ENCODE measurements at places on chromosomes 2 and 18.

DNA sequence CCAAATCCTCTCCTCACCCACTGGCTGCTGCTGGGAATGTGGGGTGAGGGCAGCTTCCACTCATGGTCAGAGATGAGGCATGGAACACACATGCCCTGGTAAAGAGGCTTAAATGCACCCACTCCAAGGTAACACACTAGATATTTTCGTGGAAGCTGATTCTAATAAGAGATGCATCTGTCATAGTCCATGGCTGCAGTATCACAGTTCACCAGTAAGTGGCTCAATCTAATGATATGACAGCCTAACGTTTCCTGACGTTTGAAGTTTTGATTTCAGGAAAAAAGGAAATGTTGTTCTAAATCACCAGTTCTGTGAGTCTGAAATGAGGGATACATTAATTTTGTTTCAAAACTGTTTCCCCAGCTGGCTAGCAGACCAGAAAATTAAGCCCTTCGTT is 38.2 kb downstream of the LCT start:
- DNase-seq, result no peak

DNA sequence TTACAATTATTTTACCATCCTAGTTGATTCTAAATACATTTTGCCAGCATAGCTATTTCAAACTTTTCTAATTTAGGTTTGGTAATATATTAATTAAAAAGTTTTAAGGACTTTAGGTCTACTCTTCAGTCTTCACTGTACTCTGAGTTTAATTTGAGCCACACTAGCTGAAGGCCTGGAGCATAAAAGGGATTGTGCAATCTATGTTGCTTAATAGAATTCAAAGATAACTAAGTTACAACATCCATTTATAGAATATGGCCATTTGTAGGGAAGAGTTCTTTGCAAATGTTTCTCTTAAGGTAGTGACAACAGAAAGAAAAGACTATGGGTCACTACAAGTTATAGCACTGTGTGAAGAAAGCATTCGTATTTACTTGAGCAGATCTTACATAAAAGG is 702.2 kb upstream of the NRXN1 start:
- no peak for DNase-seq

DNA sequence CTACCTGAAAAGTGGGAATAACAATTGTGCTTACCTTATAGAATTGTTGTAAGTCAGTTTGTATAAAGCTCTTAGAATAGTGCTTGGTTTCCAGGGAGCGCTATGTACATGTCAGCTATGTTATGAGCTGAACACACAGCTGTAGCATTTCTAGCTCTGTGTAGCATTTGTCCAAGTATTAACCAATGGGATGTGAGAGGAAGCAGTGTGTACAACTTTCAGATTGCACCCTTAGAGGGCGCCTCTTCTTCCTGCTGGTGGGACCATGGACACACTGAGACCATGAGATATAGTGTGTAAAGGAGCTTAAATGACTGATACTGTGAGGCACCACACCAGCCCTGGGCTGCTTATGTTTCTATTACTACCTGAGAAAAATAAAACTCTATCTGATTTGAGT is 380.2 kb downstream of the LNPK start:
- no peak for DNase-seq

- peak; percentile 35 for DNase-seq
Measured at GRCh38 chr2:64831134-64831976, 157.8 kb upstream of the SLC1A4 start.

DNA sequence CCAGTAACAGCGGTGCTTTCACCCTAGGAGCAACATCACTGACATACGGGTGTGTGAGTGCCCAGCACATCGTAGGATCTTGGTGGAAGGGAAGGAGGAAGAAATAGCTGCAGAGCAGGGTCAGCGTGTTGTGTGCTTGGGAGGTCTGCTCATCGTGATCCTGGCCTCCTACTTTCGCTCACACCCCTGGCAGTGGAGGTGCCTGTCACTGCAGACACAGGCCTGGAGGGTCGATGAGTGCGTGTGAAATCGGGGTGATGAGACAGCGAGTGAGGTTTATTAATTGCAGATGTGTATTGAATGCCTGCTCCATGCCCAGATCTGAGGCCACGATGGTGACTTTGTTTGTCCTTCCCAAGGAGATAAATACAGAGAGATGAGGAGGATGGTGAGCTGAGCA is 126.1 kb downstream of the NCK2 start:
- DNase-seq, result no peak

DNA sequence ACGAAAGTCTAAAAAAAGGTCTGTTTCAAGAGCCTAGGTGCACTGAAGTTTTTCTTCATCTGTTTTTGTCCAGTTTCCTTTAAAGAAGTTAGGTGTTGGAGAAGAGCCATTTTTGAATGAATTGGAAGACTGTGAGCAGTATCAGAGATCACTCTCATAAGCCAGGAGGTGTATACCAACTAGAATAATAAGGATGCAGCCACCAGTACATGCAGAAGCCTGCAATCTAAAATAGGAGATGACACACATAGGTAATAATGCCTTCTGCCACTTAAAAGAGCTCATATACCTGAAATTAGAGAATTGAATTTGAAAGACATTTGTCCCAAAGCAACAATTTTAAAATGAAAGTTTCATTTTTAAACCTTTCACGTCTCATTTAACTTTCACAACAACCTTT is 81.7 kb downstream of the RBMS1 start:
- no peak for DNase-seq

DNA sequence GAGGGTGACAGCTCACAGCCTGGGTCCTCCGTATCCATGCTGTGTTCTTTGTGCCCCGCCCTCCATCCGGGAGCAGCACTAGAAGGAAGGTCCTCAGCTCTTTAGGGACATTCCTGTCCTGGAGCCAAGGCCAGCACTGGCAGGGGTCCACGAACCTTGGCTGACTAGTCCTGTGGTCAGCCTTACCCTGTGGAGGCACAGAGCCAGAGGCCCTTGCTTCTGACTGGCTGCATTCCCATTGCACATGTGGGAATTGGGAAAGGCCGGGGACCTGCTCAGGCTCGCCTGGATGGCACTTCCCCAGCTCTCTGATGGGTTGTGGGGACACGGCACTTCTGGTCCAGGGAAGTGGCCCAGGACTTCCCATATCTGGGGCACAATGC is 24.9 kb upstream of the RHOB start:
- peak; percentile 21 for DNase-seq

DNA sequence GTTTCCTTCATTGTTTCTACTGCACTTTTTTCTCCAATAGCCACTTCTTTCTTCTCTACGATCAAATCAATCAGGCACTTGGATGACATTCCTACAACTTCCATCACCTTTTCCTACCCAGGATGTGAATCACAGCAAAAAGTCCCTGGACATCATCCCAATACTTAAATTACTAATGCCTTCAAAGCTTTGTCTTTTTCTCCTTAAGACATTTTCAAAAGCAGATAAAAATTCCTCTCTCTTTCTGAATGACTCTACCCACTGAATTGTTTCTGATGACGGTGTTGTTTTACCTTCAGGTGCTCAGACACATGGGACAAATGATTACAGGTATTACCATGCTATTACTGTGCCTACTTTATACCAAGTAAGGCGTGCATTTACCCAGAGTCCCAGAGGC is 500.9 kb downstream of the FBXO15 start:
- DNase-seq, result no peak

DNA sequence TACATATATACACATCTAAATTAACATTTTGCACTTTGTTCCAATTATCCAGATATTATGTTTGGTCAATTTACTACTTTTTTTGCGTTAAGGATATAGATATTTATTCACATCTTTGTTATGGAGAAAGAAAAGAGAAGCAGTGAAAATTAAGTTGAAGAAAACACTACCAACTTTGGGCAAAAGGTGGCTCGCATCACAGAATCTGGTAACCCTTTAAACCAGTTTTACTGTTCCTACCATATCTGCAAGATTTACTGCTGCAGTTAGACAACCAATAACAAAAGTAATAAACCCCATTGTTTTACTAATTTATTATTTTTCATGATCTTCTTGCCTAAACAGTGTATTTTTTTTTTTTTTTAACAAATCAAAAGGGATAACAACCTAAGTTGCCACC is 53.6 kb downstream of the SMAD2 start:
- no peak for DNase-seq

- DNase-seq, result no peak
Measured at GRCh38 chr2:23595601-23596251, 210.7 kb downstream of the KLHL29 start.

DNA sequence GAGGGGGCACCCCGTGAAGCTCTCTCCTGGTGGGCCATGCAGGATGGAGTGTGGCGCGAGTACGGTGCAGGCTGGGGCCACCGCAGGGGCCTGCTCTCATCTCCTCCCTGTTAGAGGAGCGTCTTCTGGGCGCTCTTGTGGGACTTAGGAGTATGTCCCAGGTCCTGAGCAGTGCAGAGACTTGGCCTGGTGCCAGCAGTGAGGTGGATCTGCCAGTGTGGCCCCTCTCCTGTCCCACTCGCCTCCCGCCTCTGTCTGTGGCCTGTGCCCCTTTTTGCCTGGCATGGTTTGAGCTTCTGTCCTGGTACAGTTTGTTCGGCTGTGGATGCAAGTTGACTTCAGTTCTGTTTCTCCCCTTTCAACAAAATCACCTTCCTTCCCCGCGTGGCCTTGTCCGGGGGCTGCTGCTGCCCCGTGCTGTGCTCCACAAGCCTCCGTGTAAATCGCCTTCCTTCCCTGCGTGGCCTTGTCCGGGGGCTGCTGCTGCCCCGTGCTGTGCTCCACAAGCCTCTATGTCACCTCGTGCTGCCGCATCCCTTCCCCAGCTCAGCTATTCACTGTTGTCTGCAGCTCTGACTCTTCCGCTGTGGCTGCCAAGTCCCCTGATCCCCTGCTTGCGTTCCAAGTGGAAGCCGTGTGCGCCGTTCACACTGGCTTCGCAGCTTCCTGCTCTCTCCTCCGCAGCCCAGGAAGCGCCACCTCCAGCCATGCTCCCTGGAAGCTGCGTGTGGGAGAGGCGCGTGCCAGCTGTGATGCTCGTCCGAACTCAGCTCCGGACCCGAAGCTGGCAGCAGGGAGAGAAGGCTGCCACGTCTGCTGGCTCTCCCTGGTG is 13.7 kb downstream of the LDLRAD4 start:
- DNase-seq, result no peak

GRCh38 chr2:70560040-70560439 is 6.4 kb upstream of the TGFA start:
- no peak for DNase-seq

DNA sequence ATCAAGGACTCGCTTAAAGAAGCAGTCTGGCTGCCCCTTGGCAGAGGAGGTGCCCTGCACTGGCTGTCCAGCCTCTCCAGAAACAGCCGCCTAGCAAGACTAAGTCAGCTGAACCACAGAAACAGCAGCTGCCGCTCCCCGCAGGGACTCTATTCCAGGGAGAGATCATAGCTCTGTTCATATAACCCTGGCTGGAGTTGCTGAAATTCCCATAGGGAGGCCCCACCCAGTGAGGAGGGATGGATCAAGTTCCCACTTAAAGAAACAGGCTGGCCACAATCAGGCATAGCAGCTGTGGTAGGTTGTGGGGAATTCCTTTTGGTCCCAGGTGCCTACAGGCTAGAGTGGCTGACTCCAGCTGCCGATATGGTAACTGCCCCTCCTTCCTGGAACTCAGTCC is 74.2 kb upstream of the MC4R start:
- DNase-seq, result no peak

GRCh38 chr2:320561-320960 is 32.7 kb upstream of the ALKAL2 start:
- DNase-seq, result no peak

DNA sequence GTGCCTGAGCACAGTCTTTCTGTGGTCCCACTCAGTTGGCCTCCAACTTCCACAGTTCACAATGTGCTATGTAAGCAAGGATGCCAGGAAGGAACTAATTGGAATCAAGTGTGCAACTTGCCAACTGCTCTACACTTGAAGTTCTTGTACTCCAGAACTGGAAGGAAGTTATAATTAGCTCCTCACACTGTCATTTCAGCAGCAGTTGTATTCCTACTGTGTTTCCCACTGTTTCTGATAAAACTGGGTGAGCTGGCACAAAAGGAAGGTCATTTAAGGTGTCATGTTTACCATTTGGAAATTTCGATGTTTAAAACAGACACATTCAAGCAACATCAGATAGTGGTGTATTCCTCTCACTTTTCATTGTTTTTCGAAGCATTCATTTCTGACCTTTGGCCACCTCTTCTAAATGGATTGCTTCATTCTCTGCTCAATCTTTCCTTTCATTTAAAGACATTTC is 84.2 kb downstream of the ANTXR1 start:
- DNase-seq, result no peak

DNA sequence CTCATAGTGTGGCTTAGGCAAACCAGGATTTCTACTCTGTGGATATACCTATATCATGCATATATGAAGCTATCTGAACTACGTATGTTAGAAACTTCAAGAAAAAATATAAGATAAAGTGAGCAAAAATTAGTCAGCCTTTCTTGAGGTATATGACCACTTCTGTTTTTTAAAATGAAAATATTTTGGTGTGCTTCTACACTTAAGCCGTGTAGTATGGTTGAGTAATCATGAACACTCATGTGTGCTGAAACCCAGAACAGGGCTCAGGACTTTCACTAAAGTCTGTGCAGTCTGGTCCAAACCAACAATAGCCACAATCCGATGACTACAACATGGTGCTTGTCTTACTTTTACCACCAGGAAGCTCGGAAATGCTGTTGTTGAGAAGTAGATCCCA is 48.9 kb upstream of the TMEM177 start:
- DNase-seq, result no peak

GRCh38 chr18:23211146-23211545 is 75.9 kb downstream of the CABLES1 start:
- no peak for DNase-seq

- no peak for DNase-seq
Measured at GRCh38 chr2:138364554-138365162, 136.9 kb upstream of the SPOPL start.

- DNase-seq, result no peak
Measured at GRCh38 chr18:79911344-79912270, 39.8 kb downstream of the SLC66A2 start.

DNA sequence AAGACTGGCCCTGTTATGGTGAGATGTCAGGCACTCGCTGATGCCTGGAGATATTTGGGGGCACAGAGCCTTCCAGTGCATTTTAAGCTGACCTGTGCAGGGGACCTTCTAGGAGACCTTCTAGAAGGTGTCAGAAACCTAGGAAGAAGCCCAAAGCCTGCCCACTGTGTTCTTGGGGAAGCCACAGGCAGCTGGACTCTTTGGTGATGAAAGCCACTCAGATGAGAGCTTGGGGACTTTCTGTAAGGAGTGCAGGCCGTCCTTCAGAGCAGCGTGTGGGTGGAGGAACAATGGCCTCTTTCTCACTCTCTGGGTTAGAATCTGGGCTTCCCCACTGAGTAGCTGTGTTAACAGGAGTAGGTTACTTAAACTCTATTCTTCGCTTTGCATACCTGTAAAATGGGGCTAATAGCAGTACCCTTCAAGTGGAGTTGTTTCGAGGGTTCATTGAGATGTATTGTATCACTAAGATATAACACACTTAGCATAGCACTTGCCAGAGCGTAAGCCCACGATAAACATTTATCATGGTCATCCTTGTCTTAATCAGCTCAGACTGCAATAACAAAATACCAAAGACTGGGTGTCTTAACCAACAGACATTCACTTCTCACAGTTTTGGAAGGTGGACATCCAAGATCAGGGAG is 322.3 kb upstream of the EPAS1 start:
- DNase-seq, result no peak

GRCh38 chr18:76672627-76673026 is 149.7 kb upstream of the ZNF236 start:
- DNase-seq, result no peak

Measured in esophagus squamous epithelium (tissue), 5 donors.